ENCODE measurements at places on chromosomes 7 and 10.

DNA sequence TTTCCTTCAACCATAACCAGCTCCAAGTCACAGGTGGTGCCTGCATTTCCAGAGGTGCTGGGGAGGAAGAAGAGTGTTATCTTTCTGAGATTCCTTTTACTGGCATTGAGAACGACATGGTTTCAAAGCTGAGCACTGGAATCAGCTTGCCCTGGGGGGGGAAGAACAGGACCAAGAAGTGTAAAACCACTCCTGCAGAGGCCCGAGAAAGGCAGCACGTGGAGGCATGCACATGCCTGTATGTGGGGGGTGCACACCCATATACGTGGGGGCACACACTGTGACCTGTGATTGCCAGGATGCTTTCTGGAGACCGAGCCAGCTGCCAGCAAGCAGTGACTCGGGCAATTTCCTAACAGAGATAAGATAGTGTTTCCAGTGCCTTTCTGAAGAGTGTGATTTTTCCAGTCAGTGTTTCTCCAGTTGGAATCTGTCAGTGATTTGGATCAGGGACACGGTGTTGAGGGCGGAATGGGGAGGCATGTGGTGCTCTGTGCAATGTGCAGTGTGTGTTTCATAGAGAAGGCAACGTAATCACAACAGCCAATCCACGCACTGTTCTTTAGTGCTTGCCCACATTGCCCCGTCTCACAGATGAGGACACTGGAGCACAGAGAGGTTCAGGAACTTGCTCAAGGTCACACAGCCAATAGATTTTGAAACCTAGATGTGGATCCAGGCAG, 4.2 kb downstream of the LRRC27 start:
- DNase-seq, result no peak

GRCh38 chr10:78341953-78342614, 308.4 kb downstream of the RPS24 start:
- no peak for DNase-seq

- DNase-seq, result no peak
Measured at GRCh38 chr10:60236869-60237524, 152.7 kb downstream of the ANK3 start.

DNA sequence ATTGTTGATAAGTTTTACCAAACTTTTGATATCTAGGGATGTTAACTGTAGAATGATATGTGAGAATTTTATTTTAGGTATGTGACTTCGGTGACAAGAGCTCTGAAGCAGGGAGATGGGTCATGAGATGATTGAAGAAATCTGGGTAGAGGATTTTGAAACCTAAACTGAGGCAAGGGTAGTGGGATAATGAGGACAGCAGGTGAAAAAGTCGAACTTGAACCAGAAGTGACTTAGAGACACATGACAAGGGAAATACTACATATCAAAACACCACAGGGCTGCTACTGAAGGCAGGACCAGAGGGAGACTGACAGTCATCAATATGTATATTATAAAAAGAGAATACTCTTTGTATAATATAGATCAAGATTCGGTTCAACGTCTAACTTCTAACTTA, 113.2 kb downstream of the WDFY4 start:
- no peak for DNase-seq

- no peak for DNase-seq
Measured at GRCh38 chr10:49254556-49255318, 44.2 kb upstream of the C10orf71 start.

DNA sequence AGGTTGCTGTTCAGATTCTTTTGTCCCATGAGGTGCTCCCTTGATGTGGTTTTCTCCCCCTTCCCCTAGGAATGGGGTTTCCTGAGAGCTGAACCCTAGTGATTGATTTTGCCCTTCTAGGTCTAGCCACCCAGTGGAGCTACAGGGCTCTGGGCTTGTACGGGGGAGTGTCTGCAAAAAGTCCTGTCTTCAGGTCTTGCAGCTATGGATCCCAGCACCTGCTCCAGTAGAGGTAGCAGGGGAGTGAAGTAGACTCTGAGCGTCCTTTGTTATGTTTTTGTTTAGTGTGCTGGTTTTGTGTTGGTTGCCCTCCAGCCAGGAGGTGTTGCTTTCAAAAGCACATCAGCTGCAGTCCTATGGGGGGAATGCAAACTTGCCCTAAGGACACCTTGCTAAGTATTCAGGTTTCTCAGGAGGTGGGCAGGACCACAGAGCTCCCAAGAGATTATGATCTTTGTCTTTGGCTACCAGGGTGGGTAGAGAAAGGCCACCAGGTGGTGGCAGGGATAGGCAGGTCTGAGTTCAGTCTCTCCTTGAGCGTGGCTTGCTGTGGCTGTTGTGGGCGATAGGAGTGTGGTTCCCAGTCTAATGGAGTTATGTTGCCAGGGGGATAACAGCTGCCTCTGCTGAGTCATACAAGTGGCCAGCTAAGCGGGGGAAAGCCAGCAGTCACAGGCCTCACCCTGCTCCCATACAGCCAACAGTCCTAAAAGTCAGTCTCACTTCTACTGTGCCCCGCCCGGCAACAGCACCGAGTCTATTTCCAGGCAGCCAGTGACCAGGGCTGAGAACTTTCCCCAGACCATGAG, 92.4 kb upstream of the JCAD start:
- peak; percentile 88 for DNase-seq

DNA sequence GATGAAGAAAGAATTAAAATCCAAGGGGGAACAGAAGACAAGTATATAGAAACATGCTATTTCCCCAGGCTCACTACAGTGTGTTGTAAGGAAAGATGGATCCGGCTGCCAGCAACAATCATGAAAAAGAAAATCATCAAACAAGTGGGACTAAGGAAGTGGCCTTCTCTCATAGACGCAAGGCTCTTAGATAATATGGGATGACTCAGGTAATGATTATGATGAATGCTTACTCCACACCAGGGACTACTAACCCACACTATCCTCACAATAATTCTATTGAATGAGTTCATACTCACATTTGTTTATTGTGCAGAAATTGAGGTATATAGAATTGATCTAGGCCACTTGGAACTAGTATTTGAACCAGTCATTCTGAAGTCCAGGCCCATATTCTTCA, 111.2 kb upstream of the BET1 start:
- peak; percentile 33 for DNase-seq

DNA sequence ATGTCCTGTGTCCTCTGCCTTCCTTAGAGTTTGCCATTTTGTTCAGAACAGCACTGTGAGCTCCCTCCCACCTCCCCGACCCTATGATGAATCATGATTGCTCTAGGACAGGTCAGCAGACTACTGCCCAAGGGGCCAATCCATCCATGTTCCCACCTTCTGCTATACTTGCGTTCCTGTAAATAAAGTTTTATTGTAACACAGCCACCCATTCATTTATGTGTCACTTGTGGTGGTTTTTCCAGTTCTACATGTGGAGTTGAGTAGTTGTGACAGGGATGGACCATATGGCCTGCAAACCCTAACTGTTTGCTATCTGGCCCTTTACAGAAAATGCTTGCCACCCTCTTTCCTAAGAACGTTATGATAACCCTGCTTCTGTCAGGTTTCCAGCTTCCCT, 387.8 kb downstream of the SDK1 start:
- DNase-seq, result no peak

GRCh38 chr10:48655411-48656240, 29.0 kb upstream of the WDFY4 start:
- peak; percentile 42 for DNase-seq

DNA sequence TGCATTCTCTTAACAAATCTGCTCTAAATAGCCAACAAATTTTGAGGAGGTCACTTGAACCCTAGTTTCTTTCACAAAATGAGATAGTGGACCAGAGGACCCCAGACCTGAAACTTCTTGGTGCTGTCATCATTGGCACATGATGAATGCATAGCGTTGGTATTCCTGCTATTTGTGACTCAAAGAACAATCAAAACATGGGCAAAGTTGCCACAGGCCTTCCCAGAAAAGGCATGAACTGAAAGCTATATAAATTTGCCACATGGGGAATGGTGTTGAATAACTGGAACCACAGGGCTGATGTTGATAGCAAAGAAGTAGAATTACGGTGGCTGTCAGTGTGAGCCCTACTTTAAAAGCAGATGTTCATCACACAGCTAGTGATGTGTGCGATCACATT, 219.9 kb upstream of the KMT2E start:
- DNase-seq, result no peak
